HuH-7 (cell line): ENCODE measurements at places on chromosomes 16 and 17.
A peak's percentile ranks its signal among the peaks of the same experiment; 100 is the strongest.

DNA sequence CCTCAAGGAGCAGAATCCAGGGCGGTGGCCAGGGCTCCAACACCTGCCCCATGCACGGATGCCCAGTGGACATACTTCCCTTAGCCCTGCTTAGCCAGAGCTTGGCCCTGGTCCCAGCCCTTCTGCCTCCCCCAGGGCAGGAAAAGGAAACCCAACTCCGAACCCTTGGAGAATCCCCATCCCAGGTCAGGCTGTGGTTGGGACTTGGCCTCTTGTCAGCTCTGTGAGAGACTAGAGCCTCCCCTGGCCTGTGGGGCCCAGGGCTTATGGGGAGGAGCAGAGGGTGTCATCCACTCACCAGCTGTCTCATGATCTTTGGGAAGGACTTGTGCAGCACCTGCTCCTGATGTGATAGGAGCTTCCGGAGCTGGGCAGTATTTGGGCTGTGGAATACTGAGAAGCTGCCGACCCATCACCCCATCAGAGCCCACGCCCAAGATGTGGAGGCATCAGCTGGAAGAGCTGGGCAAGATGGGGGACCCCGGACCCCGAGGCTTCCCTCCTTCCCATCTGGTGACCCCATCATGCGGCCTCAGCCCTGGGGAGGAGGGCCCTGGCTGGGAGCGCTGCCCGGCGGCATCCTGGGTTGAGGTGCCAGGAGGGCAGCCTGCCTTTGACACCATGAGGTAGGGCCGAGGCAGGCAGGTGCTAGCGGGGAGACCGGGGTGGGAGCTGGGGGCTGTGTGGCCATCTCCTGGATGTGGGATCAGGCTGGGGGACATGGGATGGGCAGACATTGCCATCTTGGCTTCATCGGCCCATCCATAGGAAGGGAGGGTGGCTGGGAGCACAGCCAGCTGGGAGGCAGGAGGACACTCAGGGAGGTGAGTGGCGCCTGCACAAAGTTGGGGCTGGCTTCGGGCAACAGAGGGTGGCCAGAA, 45.1 kb downstream of the TNFRSF13B start:
- no peak for DNase-seq

GRCh38 chr16:54954220-54954619, 23.6 kb downstream of the IRX5 start:
- DNase-seq: no peak

DNA sequence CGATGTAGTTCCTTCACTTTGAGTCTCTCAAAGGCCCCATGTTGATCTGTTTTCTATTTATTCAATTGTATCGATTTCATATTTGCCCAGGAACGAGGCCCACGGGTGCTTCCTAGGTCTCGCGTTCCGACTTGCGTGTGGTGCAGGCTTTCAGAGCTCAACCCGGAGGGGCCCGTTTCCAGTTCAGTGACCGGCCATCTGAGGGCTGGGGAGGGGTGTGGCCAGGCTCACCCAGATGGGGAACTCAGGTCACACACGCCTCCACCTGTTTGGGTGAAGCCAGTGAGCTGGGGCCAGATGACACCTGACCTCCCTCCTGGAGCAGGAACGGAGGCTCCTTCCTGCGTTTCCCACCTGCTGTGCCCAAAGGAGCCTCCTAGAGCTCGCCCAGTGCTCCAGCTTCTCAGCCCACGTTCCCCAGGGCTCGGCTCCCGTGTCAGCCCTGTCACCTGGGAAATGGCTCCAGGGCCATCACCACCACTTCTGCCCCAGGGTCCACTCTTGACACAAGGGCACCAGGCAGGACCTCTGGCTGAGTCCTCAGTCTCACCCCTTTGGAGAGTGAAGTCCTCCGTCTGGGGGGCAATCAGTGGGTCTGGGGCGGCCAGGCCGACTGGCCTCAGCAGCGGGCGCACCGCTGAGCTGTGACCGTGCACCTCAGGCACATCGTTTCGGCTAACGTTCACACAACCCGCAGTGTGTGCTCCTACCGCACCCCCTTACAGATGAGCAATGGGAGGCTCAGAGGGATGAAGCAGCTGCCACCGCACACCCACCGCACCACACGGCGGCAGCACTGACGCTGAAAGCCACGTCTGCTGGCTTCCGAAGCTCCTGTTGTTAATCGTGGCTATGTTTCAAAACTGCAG, 18.0 kb downstream of the FOXF1 start:
- DNase-seq: no peak

DNA sequence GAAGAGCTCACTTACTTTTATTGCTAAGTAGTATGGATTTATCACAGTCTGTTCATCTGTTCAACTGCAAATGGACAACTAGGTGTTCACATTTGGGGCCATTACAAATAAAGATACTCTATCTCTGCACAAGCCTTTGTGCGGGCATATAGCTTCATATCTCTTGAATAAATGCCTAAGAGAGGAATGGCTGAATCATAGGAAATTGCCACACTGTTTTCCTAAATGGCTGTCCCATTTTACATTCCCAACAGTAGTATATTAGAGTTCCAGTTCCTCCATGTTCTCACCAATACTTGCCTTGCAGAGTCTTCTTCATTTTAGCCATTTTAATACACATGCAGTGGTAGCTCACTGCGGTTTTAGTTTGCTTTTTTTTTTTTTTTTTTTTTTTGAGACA, 20.5 kb downstream of the NSMCE1 start:
- no peak for DNase-seq

DNA sequence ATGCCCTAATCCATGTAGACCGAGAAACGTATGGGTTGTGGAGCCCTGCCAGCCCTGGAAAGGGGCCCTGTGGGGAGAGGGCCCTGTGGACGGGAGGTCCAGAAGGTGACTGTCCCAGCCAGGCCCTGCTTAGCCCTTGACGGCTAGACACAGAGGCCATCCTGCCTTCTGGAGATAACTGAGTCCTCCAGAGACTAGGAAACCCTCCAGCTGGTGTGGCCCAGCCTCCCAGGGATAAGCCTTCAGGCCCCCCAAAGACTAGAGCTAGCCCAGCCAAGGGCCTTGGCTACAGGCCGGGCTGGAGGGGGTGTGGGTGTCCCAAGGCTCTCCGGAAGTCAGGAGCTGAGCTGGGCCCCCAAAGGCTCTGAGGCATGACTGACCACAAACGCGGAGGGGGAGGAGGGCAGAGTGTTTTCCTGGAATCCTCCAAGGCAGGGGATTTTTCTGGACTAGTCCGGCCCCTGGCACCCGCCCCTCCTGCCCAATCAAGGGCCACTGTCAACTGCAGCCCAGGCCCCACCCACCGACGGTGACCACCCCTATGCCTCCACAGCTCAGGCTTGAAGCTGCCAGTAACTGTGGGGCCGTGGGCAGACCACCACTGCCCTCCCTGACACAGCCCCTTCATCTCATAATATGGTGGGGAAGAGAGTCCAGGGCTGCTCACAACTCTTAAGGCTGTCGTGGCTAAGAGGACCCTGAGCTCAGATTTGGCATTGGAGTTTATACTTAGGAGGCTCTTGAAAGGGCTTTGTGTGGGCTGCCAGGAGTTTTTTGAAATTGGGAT, 885 bp upstream of the VASN start:
- DNase-seq: no peak

DNA sequence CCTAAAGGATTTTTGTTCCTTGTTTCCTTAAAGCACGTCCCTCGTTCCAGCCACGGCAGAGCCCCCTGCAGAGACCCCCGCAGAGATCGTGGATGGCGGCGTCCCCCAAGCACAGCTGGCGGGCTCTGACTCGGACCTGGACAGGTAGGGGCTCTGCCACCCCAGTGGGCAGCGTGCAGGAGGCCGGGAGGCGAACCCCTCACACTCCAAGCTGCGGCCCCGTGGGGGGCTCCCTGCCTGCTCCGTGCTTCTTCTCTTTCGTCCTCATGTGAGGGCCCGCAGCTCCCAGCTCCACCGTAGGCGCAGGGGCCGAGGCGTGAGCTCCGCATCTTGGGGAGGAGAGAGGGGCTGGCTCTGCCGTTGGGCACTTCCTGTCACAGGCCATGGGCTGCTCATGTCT, 8.5 kb downstream of the TELO2 start:
- DNase-seq: no peak

DNA sequence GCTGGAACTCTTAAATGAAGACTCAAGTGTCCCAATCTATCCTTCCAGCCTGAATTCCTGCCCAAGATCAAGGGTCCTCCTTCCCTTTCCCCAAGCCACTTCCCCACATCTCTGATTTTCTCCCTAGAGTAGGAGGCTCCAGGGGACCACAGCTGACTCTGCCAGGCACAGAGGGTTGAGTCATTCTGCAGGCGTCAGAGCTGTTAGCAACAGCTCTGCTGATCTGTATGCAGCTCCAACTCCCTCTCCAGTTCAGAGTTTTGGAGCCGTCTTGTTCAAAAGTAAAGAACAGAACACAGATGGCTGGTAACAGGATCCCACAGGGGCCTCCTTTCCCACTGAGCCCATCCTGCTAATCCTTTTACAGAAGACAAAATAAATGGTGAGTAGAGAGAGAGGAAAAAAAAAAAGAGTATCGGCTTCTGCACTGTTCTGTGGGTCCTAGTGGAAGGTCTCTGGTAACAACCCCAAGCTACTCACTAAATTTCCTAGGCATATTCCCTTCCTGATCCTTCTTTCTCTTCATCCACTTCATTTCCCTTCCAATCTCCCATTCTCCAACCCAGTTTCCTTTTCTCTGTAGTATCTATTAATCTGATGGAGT, 13.4 kb upstream of the TAOK1 start:
- DNase-seq: no peak

DNA sequence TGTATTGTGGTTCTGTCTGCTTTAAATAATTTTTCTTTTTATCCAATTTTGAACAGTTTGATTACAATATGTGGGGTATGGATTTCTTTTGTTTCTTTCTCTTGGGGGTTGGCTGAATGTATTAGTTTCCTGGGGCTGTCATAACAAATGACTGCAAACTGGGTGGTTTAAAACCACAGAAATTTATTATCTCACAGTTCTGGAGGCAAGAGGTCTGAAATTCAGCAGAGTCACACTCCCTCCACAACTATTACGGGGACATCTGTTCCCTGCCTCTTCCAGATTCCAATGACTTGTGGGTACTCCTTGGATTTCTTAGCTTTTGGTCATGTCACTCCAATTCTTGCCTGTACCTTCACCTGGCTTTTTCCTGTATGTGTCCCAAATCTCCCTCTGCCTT, 23.7 kb downstream of the COX11 start:
- DNase-seq: no peak

- DNase-seq: no peak
These were observed 19.4 kb upstream of the SSTR5 start for GRCh38 chr16:1053121-1053521.

DNA sequence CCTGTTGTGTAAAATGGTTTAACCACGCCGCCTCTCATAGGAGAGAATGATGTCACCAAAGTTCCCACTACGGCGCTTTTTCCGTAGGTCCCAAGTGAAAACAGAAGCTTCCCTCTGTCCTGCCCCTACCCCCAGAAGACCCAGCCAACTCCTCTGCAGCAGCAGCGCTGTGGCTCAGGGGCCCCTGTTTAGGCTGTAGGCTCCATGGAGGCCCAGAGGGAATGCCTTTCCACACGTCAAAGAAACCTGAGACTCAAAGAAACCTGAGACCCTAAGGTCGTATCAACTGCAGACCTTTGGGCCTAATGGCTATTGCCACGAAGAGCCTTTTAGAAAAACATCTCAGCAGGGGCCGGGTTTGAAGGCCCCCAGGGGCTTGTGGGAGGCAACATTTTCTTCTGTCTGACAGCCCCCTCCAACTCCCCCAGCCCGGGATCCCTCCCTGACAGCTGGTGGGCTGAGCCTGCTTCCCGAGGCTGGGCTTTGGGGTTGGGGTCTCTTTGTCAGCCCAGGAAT, 43.1 kb upstream of the MEAK7 start:
- no peak for DNase-seq

- DNase-seq: peak; percentile 36
These were observed 60.7 kb downstream of the WSB1 start for GRCh38 chr17:27354491-27355081.

DNA sequence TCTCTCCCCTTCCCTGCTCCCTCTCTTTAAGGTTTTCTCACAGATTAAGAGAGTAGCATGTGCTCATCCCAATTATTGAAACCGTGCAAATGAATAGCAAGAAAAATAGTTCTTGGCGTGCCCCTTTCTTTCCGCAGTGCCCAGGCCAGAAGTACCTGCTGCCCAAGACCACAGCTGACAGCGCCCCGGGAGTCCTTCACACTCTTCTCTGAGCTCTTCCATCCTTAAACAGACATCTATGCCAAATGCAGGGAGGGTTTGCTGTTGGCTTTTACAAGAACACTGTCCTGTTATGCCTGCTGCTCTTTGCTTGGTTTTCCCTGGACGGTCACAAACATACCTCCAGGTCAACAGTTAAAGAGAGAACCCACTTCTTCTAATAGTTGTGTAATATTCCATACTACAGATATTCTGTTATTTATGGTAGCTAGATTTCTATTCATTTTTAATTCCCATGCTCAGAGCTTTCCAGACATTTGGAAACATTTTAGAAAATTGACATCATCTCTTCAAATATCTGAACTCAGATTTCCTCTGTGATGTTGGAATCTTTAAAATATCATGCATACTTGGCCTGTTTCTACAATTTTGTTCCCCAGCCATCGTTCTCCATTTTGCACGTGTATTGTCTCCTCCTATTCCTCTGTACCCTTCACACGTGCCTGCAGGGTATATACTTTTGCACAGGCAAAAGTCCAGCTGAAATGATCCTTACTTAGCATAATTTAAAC, 416.7 kb downstream of the WWOX start:
- no peak for DNase-seq
